ENCODE measurements at places on chromosomes 11 and 22.

DNA sequence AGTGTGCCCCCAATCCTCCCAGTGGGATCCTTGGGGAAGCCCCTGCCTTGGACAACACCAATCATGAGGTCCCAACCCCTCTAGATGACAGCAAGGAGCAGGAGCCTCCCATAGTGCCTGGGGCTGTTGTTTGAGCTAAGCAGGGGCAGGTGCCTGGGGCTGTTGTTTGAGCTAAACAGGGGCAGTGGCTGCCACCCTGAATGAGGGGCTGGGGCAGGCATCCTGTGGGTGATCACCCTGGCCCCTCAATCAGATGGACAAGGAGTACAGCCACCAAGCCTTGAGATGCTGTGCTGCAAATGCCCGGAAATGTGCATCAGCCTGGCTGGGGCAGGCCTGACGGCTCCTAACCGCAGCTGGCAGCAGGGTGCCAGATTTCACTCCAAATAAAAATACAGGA is 66.7 kb downstream of the MYEOV start:
- no peak for ATAC-seq

- peak; percentile 55 for ATAC-seq
Measured at GRCh38 chr11:48008951-48009270, 28.6 kb downstream of the PTPRJ start.

DNA sequence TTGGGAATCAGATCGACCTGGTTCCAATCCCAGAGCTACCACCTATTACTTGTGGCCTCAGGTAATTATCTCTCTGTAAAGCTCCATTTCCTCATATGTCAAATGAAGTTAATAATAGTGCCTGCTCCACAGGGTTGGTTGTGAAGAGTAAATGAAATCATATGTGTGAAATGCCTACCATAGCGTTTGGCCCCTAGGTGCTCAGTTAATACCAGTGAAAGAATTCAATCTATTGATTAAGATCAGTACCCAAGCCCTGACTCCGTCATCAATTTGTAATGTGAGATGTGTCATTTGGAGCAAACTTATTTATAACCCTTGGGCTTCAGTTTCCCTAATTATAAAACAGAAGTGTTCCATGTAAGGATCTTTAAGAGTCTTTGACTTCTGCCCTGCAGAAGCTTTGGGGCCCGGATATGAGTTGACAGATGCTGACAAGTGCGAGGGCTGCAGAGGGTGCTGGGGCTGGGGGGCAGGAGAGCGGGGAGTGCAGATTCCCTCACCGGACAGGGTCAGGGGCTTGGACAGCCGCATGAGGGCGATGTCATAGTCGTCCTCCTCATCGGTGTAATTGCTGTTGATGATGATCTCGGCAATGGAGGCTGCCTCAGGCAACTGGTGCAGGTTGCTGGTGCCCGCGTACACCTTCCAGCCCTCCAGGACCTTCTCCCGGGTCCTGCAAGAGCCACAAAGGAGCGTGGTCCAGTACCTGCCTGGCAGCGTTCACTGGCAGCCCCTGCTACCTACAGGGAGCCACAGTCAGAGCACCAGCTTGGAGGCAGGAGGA is 20.9 kb downstream of the TMPRSS13 start:
- no peak for ATAC-seq

- no peak for ATAC-seq
Measured at GRCh38 chr11:131817687-131818188, 447.3 kb downstream of the NTM start.

DNA sequence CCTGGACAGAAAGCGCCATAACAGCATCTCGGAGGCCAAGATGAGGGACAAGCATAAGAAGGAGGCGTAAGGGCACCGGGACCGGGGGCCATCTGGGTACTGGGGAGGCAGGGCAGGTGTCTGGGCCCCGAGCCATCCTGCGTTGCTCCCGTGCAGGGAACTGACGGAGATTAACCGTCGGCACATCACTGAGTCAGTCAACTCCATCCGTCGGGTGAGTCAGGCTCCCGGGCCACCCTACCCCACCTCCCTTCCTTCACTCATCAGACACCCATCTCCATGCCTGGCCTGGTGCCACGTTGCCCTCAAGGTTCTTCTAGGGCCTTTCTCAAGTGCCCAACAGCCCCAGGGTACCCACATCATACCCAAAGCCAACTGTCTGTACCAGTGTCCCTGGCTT is 15.0 kb downstream of the PLCB3 start:
- no peak for ATAC-seq

DNA sequence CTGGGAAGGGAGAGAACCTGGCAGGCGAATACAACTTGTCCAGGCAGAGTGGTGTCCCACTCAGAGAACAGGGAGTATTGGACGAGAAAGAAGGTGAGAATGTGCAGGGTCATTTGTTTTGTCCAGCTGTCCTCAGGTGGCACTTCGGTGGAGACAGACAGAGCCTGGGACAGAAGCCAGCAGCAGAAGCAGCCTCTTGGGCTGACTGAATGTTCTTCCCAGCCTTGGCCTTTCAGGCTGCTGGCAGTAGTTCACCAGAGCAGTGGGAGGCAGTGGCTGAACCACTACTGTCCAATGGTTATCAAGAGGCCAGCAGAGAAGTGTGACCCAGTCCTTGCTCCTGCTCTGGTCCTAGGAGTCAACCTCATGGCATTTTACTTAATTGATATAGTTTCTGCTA is 331.1 kb upstream of the NARS2 start:
- no peak for ATAC-seq

- ATAC-seq: peak; percentile 44
Measured at GRCh38 chr11:16925561-16926065, 88.6 kb downstream of the PLEKHA7 start.

- no peak for ATAC-seq
Measured at GRCh38 chr11:90288212-90288821, 65.5 kb upstream of the CHORDC1 start.

DNA sequence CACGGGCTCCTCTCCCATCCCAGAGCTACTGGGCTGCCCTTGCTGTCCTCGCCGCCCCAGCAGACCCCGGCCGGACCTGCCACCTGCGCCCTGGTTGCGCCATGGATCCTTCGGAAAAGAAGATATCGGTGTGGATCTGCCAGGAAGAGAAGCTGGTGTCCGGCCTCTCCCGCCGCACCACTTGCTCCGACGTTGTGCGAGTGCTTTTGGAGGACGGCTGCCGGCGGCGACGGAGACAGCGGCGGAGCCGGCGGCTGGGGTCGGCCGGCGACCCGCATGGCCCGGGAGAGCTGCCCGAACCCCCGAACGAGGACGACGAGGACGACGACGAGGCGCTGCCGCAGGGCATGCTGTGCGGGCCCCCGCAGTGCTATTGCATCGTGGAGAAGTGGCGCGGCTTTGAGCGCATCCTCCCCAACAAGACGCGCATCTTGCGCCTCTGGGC is 382 bp downstream of the RASSF10 start:
- no peak for ATAC-seq

- peak; percentile 45 for ATAC-seq
Measured at GRCh38 chr11:86115542-86116385, 46.9 kb upstream of the PICALM start.

GRCh38 chr11:57499983-57500461 is 15.5 kb downstream of the SLC43A1 start:
- no peak for ATAC-seq

GRCh38 chr11:54930930-54931329 is 224.3 kb downstream of the OR4A5 start:
- no peak for ATAC-seq

- no peak for ATAC-seq
Measured at GRCh38 chr11:17743026-17743807, 8.6 kb downstream of the KCNC1 start.

GRCh38 chr22:44954149-44954548 is 55.7 kb downstream of the PHF21B start:
- no peak for ATAC-seq

GRCh38 chr11:64870893-64871466 is 7.4 kb downstream of the EHD1 start:
- ATAC-seq: no peak

DNA sequence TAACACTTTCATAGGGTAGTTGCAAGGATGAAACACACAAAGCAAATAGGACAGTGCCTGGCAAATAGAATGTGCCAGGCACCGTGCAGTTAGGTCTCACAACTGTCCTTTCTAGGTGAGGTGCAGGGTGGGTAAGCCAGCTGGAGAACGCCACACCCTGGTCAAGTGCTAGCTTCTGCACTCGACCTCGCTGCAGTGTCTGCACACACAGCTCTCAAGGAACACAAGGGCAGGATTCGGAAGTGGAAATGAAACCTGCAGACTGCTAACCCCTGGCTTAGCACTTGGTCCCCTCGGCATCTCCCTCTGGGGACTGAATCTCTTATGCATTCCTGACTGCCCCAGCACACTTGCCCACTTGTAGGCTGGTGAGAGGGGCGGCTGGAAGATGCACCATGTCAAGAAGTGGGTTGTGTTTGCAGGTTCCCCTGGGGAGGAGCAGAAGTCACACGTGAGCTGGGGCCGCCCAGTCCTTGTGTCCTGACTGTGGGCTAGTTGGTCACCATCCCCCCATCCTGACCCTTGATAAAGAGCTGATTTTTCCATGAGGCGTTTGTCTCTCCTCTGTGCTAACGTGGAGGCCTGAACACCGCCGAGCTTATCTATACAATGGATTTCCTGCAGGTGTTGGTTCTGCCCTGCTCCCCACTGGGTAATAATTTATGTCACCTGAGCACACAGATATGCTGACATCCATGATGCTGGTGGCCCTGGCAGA is 89.0 kb downstream of the MICAL2 start:
- ATAC-seq: no peak

- ATAC-seq: no peak
Measured at GRCh38 chr11:117723277-117724024, 73.6 kb downstream of the DSCAML1 start.

DNA sequence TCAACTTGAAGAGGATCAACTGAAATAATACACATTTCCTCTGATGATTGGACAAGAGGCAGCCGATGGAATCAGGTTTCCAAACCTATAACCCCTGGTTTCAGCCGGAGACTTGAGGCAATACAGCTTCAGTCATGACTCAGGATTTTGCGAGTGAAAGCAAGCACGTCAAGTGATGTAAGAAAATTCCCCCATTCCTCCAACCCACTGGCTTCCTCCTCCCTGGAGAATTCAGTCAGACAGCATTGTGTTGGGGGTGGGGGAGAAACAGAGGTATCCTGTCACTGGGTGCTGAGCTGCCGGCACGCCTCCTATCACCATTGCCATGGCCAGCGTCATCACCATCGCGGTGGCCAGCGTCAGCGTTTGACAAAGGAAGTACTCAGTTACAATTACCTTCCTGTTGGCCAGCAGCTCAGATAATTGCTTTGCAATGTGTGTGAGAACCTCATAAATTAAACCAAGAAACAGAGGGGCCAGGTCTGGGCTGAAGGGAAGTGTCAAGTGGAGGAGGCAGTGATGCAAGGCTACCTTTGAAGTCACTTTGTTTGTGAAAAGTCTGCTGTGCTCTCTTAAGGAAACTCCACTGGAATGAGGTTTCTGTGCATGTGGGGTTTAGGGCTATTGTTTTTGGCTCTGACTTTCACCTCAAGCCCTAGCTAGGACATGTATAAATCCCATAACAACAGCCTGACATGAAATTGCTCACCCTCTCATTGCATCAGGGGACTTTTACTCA is 50.2 kb downstream of the LIF start:
- peak; percentile 83 for ATAC-seq

DNA sequence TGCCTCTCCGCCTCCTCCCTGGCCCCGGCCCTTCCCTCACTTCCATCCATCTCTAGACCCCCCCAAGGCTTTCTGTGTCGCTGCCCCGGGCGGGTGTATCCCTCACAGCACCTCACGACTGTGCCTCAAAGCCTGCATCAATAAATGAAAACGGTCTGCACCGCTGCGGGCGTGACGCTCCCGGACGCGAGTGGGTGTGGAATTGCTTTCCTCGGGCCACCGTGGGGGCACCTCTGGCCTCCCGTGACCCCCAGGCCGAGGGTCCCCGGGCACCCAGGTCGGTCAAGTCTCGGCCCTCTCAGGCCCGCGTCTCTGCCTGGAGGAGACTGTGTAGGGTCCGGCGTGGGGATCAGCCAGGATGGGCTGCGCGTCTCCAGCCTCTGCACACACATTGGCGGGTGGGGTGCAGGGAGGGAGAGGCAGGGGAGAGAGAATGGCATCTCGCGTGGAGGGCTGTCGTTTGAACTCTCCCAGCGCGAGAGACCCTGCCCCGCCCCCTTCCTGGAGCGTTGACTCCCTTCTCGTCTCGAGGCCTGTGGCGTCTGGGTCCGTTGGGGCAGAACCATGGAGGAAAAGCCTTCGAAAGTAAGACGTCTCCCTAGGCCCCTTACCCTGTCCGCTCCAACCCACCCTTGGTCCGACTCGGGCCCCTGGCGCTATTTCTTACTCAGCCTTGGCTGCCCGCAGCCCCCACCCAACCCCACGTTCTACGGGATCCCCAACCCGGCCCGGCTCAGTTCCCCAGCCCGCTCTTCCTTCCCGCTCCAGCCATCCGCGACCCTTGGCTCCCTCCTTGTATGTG is at the start of gene CATSPERZ:
Gene CATSPERZ, plus strand, starts transcription at position 512 of the 802 bp plus-strand sequence. Its CDS starts 53 bp downstream, at position 565.
- no peak for ATAC-seq

- ATAC-seq: no peak
Measured at GRCh38 chr22:28894334-28894733, 11.0 kb downstream of the ZNRF3 start.

GRCh38 chr11:111513240-111513605 is 1.0 kb upstream of the BTG4 start:
- ATAC-seq: peak; percentile 49

GRCh38 chr11:67562963-67563704 is 20.5 kb upstream of the GSTP1 start:
- ATAC-seq: no peak

DNA sequence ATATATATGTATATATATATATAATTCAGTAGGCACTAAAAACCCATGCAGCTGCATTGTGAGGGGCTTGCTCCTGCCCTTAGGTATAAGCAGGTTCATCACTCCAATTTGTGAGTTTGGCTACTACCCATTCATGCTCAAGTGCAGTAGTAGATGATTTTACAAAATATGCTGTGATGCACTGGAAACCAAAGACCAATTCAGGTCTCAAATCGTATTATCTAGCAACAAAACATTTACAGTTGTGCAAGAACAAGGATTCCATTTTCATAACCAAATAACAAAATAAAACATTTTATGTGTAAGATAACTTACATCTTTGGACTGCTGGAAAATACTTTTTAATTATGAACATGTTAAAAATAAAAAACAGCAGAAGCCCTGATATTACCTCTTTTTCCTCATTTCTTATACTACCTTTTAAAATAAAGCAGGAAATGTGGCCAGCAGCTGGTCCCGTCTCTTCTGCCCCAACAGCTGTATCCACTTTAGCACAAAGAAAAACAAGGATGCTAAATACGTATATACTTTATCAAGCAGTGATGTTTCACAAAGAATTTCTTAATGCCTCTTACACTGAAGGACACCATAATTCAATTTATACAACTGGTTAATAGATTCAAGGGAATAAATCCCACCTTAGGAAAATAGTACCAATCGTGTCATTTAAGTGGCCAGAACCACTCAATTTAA is 2.8 kb downstream of the CREBZF start:
- no peak for ATAC-seq
